ENCODE measurements at places on chromosomes 7 and 10.

- no peak for DNase-seq
Measured at GRCh38 chr7:84183741-84184140, 10.8 kb downstream of the SEMA3A start.

DNA sequence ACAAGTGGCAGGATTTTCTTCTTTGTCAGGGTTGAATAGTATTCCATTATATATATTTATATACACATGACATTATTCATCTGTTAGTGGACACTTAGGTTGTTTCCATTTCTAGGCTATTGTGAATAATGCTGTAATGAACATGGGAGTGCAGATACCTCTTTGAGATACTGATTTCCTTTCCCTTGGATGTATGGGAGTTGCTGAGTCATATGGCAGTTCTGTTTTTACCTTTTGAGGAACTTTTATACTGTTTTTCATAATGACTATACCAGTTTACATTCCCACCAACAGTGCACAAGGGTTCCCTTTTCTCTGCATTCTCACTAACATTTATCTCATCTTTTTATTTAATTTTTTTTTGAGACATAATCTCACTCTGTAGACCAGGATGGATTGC lies 1.8 kb upstream of the CLCN1 start:
- DNase-seq = no peak

GRCh38 chr10:130411496-130412085 lies 275.4 kb downstream of the GLRX3 start:
- no peak for DNase-seq

GRCh38 chr10:86291616-86292340 lies 74.8 kb downstream of the GRID1 start:
- no peak for DNase-seq

- DNase-seq = no peak
Measured at GRCh38 chr10:132866601-132867381, 75.6 kb downstream of the CFAP46 start.

DNA sequence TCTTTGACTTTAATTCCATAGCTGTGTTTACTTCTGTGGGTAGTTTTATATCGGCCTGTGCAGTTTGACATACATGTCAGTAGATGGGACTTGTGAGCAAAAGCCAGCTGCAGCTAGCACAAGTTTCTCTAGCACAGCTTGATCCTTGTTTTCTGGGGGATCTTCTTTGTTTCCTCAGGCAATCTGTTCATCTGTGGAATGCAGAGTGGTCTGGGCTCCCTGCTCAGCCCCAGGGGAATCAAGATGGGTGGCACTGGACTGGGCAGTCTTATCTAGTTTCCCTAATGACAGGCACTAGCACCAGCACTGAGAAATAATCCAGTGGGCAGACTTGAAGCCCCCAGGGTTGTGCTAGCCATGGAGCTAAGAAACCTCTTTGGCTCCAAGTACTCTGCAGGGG lies 40.8 kb downstream of the CYP2C19 start:
- no peak for DNase-seq

GRCh38 chr7:125355899-125356298 lies 426.3 kb upstream of the POT1 start:
- DNase-seq = no peak

DNA sequence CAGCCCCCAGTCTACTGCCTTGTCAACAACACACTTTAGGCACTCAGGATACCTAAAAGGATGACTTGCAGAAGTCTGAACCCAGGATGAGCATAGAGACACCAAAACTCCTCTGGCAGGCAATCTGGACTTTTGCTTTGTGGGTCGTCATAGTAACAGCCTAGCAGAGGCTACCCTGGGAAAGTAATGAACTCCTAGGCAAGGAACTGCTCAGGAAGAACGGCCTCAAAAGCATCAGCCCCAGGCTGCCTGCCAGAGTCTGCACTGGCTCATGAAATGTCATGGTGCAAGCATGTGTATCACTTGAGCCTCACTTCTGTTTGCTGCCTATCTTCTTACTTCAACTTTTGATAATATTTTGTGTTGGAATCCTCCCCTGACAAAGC lies 715.1 kb downstream of the GRID1 start:
- DNase-seq = no peak

DNA sequence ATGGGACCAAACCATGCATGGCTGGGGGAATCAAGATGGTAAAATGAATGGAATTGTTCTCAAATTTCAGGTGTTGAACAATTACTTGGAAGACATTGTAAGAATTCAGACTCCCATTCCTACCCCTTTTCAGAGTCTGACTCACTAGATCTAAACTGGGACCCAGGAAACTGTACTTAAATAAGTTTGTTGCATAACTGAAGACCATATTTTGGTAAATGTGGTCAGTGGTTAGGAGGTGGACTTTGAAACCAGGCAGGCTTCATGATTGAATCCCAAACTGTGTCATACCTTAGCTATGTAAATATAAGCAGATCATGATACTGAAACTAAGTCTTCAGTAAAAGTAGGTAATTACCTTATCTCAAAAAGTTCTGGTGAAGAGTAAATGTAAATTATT lies 41.7 kb downstream of the ZWINT start:
- DNase-seq = no peak

- no peak for DNase-seq
Measured at GRCh38 chr7:28813243-28813962, 144.7 kb downstream of the TRIL start.

- DNase-seq = no peak
Measured at GRCh38 chr7:152683297-152683696, 7.4 kb upstream of the XRCC2 start.

DNA sequence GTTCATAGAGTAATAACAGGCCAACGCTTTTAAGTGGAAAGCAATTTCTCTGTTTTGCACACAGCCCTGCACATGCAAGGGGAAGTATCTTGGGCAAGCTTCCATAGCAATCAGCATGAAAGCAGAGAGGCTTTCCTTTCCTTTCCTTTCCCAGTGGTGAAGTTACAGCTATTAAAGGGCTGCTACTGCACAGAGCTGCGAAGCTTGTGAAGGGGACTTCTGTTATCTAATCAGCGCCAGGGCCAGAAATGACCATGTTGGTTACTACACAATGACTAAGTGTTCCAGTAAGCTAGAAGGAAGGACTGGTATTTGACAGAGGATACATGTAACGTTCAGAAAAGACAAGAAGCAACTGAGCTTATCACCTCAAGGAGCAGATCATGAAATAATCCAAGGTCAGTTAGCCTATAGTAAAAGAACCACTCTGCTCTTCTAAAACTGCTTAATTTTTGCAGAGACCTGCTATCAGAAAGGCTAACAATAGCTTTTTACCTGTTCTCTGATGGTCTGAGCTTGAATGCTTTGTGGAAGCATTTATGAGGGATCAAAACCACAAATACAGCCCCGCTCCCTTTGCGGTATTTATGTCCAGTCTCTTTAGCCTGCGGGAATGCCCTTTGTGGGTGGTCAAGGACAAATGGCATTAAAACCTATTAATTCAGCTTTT lies 45.9 kb downstream of the SGMS1 start:
- no peak for DNase-seq

DNA sequence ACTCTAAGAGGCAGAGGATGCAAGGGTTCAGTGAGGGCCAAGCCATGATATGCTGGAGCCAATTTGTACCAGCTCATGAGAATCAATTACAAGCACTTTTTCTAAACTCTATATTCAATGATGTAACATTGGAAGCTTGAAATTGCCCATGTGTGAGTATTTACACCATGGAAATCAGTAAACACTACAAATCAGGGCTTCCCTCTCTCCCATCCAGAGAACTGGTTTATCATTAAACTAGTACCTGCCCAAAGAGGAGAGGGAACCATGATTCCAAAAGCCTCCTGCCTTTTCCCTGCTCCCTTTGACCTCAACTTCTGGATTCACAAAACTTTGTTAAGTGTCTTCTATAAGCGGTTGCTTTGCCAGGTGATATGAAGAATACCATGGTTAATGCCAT lies 52.5 kb upstream of the BICC1 start:
- DNase-seq = no peak

- no peak for DNase-seq
Measured at GRCh38 chr7:51007551-51008505, 225.1 kb upstream of the GRB10 start.

DNA sequence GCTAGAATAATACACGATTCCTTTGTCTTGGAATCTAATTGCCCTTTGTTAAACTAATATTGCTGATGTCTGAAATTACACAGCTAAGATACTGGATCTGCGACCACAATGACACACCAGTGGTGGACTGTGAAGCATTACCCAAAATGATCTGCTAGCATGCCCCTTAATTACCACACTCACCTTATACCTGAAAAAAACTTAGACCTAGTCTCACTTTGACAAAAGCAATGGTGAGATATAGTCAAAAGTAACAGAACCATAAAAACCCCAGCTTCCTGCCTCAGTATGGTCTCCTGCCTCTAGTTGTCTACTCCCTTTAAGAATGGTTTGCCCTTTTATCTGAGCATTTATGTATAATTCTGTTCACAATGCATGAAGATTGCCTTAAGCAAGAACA lies 20.8 kb upstream of the ERVW-1 start:
- DNase-seq = no peak

- DNase-seq = no peak
Measured at GRCh38 chr10:128993911-128994538, 473.0 kb upstream of the MGMT start.

- DNase-seq = no peak
Measured at GRCh38 chr10:95389982-95390381, 99.2 kb upstream of the PDLIM1 start.

DNA sequence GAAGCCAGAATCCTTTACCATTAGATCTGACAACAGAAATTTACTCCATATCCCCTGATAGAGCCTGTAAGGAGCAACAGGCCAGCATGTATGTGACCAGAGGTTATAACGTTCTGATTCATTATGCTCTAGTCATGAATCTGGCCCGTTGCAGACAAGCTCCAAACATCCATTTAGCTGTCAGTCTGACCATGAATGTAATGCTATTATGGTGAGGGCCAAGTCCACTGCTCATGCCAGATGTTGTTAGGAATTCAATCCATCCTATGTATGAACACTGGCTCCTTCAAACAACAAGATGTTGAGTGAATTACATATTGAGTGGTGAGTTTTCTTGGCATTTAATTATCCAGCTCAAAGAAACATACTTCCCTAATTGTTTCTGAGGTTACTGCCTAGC lies 610.1 kb upstream of the ANKRD30A start:
- DNase-seq = no peak

DNA sequence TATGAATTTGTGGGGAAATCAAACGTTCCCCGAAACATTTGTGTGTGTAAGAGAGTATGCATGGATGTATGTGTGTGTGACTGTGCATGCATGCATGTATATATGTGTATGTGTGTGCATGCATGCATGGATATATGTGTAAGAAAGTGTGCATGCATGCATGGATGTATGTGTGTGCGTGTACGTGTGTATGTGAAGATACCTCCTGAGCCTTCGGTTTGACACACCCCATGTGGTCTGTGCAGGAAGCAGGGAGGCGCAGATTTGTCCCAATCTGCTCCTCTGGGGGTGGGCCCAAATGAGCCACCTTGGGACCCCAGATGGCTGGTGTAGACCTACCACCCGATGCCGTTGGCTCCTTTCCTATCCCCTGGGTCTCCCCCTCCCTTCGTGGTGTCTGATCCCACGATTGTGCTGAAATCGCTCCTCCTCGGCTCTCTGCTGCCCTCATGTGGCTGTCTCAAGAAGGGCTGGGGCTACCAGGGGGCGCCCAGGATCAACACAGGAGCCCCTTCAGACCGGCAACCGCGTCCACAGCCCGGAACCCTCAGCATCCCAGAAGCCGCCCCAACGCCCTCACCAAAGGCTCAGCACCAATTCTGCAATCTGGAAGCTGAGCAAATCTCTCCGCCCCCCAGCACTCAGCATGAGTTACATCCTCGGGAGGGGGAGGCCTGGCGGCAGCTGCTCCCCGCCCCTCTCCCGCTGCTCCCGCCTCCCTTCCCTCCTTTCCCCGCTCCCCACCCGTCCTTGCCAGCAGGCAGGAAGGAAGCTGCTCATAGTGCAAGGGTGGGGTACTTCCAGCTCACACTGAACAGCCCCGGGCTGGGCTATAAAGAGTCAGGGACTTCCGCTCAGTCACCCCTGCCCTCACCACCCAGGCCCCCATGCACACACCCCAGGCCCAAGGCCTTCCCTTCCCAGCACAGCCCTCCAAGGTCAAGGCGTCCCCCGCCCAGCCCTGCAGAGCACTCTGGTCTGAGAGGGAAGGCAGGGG lies 2.3 kb upstream of the NOS3 start:
- peak; percentile 44 for DNase-seq

- no peak for DNase-seq
Measured at GRCh38 chr10:132940791-132941465, 1.4 kb downstream of the CFAP46 start.

DNA sequence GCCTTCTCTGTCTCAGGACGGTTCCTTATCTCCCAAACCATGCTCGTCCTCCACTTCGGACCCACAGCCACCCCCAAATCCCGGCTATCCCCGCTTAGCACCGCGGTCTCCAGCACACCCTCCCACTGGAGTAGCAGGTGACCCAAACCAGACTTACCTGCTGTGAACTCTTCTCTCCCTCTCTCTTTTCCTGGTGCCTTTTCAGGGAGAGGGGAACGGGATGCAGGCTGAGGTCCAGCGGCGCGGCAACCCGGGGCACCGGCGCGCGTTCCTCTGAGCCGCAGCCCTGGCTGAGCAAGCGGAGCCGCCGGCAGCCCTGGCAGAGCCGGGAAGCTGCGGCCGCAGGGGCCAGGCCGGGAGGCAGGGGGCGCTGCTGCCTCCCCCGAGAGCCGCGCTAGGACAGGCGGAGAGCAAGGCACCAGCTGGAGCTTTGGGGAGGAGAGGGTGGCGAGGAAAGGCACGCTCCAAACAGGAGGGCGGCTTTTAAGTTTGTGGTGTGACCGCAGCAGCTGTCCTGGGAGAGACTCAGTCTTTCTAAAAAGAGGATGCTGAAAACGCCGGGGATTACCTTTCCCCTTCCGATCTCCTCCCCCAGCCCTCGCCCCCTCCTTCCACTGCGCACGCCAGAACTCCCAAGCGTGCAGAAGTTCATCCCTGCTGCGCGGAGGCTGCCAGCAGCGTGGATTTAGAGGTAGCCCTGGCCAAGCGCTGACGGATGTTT lies at the start of gene SEMA3D:
Gene SEMA3D (minus strand): TSS at position 536 of the 721 bp plus-strand sequence. CDS start 65,165 bp downstream, outside the sequence.
- DNase-seq = peak; percentile 73

GRCh38 chr7:158840604-158841003 lies 11.3 kb upstream of the ESYT2 start:
- no peak for DNase-seq

- no peak for DNase-seq
Measured at GRCh38 chr10:5576780-5577624, 52.2 kb downstream of the CALML3 start.

DNA sequence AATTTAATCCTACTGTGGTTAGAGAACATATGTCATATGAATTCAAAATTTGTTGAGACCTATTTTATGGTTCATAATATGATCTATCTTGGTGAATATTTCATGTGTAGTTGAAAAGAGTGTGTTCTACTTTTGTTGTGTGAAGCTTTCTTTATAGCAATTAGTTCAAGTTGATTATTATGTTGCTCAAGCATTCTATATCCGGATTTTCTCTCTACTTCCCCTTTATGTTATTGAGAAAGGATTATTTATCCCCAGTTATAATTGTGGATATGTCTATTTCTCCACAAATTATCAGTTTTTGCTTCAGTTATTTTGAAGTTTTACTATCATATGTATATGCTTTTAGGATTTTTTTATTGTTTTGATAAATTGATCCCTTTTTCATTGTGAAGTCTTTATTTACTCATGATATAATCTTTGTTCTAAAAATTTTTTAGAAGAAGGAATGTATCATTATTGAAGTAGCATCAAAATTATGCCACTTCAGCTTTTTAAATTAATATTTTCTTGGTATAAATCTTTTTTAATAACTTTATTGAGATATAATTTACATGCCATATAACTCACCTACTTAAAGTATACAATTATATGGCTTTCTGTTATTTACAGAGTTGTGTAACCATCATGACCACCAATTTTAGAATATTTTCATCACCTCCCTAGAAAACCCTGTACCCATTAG lies 12.0 kb upstream of the MEST start:
- no peak for DNase-seq

GRCh38 chr7:68269405-68269804 lies 1272.8 kb downstream of the TYW1 start:
- DNase-seq = peak; percentile 47
